ENCODE measurements at places on chromosomes 2 and 18. TPM values are rescaled to one million over a fixed set of nuclear protein-coding genes. Genes with fewer than 3 reads are reported as not detected.

GRCh38 chr18:11518788-11519685 is 90.4 kb upstream of the SLC35G4 start:
- no peaks in the 10 kb centered on the region for H3K27me3 ChIP-seq
- DNase-seq, result peak; percentile 60
- H3K4me1 ChIP-seq, result no peaks in the 10 kb centered on the region

GRCh38 chr2:237181844-237182243 is 96.2 kb downstream of the COPS8 start:
- DNase-seq, result no peak
- H3K27me3 ChIP-seq, result no peaks in the 10 kb centered on the region
- no peaks in the 10 kb centered on the region for H3K4me1 ChIP-seq
- no peak overlapping the region for H3K4me3 ChIP-seq

DNA sequence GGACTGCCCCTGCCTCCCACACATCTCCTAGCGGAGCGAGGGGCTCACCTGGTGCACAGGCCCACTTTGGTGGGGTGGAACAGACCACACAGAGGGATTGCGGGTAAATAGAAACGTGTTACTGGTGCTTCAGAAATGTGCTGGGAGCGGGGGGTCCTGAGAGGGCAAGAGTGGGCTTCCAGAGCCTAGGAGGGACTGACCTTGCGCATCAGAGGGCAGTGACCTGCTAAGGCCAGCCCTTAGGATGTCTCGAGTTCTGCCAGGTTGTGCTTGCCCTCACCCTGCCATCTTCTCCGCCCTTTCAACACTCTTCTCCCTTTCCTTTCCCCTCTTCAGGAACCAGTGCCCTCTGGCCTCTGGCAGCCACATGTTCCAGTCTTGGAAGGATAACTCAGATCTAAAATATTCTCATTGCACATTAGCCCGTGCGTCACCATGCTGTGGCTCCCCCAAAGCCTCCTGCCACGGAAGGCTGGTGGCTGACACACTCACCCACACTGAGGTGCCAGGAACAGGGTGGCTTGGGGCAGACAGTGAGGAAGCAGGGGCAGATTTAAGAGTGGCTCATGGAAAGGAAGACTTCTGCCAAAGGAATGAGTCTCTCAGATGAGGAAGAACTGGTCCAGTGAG is 89.6 kb downstream of the MCFD2 start:
- H3K27ac ChIP-seq, result no peak overlapping the region
- DNase-seq, result no peak
- H3K27me3 ChIP-seq, result no peaks in the 10 kb centered on the region
- H3K36me3 ChIP-seq, result no peaks in the 10 kb centered on the region
- H3K4me3 ChIP-seq, result no peak overlapping the region

- H3K27ac ChIP-seq, result no peak overlapping the region
- H3K4me1 ChIP-seq, result no peaks in the 10 kb centered on the region
- no peaks in the 10 kb centered on the region for H3K36me3 ChIP-seq
- no peak for DNase-seq
These were observed 32.3 kb downstream of the PTPN2 start for GRCh38 chr18:12851716-12852115.

DNA sequence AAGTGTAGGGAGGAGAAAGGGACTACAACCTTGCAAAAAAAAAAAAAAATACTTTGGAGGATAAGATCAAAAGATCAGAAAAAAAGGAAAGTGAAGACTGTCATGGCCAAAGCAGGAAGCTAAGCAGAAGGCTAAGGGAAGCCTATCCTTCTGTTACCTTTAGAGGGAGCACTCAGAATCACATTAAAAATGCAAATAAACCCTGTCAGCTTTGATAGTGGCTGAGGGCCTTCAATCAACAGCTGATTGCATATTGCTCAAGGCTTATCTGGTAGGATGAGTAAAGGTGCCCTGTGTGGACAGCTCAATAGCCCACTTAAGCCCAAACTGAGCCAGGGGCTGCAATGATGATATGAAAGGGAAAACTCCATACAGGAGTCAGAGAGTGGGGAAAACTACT is 1021.2 kb downstream of the LRP1B start:
- no peak overlapping the region for H3K4me3 ChIP-seq
- DNase-seq, result no peak
- no peaks in the 10 kb centered on the region for H3K4me1 ChIP-seq

- no peak overlapping the region for H3K4me3 ChIP-seq
- H3K27ac ChIP-seq, result no peak overlapping the region
- no peak for DNase-seq
- H3K4me1 ChIP-seq, result no peaks in the 10 kb centered on the region
- H3K36me3 ChIP-seq, result no peaks in the 10 kb centered on the region
These were observed 115.5 kb upstream of the ATP8B1 start for GRCh38 chr18:57918601-57919000.

GRCh38 chr2:218428846-218429558 is 10.1 kb downstream of the VIL1 start:
- H3K27ac ChIP-seq, result no peak overlapping the region
- no peaks in the 10 kb centered on the region for H3K27me3 ChIP-seq
- H3K4me1 ChIP-seq, result no peaks in the 10 kb centered on the region
- H3K4me3 ChIP-seq, result no peak overlapping the region
- no peak for DNase-seq

GRCh38 chr2:45370369-45370768 is 240.7 kb downstream of the SRBD1 start:
- no peak overlapping the region for H3K27ac ChIP-seq
- DNase-seq, result no peak
- peaks cover 18% of the 10 kb centered on the region for H3K4me1 ChIP-seq
- H3K27me3 ChIP-seq, result no peaks in the 10 kb centered on the region

GRCh38 chr2:42792583-42793333 is at the start of gene HAAO:
TSS of gene HAAO (minus strand) at chr2:42792583. CDS start at chr2:42792536, 47 bp downstream.
- DNase-seq, result peak; percentile 93
- no peaks in the 10 kb centered on the region for H3K4me1 ChIP-seq
- H3K27ac ChIP-seq, result peak within 1 kb of the TSS; percentile 98
- no peaks in the 10 kb centered on the region for H3K27me3 ChIP-seq
- peak within 1 kb of the TSS; percentile 69 for H3K4me3 ChIP-seq

Gene MOB4
- 10.3 TPM for total RNA-seq

Gene FABP1
- total RNA-seq, result 574 TPM

Gene SLC11A1
- 13.2 TPM for total RNA-seq

Data from right lobe of liver (tissue), 6 donors.